ENCODE measurements at places on chromosomes 13 and 19.

DNA sequence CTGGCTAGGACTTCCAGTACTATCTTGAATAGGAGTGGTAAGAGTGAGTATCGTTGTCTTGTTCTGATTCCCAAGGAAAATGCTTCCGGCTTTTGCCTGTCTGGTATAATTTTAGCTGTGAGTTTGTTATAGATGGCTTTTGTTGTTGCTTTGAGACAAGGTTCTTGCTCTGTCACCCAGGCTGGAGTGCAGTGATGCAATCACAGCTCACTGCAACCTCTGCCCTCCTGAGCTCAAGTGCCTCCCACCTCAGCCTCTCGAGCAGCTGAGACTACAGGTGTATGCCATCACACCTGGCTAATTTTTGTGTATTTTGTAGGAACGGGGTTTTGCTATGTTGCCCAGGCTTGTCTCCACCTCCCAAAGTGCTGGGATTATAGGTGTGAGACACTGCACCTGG lies 6.1 kb upstream of the ZNF543 start:
- no peak for DNase-seq

DNA sequence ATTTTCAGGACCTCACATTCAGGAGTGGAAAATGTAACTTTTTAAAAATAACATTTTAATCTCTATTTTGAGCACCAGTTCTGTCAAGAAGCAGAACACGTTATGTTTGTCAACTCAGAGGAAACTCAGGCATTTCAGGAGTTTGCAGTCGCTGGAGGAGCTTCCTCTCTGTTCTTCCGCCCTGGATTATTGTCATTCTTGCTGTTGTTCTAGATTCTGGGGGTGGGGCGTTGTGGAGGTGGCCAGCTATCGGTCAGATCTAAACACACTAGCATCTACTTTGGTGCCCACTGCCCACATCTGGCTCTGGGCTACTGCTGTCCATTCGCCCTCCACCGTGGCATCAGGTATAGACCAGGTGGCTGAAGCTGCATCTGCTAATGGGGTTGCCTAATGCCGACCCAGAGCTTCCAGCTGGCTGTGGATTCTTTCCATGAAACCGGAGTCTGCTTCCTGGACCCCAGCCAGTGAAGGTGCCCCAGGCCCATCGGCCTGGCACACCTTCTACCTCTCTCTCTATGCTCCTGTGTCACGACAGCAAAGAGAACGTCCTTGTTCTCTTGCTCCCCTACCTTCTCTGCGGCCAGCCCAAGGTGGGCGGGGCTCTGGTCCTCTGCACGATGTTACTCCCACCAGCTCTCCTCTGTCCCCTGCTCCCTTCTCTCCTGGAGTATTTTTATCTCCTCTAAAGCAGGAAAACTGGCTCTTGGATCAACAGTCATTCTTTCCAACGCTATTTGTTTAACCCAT lies 36.7 kb upstream of the DGKH start:
- DNase-seq = no peak

GRCh38 chr19:48796298-48797083 lies 14.3 kb downstream of the BCAT2 start:
- no peak for DNase-seq

DNA sequence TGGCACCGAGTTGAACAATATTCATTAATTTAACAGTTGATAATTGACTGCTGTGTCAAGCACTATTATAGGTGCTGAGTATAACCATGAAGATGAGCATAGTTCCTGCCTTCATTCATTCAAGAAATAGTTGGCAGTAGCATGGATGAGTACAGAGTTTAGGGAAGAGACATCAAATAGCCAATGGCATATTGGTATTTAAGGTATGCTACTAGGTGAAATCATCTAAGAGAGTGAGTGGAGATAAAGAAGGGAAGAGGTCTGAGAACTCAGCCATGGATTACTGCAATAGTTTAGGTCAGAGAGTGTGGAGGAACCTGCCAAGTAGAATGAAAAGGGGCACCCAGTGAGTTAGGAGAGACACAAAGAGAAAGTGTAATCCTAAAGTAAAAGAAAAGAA lies 4.9 kb upstream of the HTR2A start:
- DNase-seq = no peak

- no peak for DNase-seq
Measured at GRCh38 chr13:79482281-79482970, 1.5 kb downstream of the NDFIP2 start.

GRCh38 chr19:33674626-33675367 lies 53.0 kb downstream of the CHST8 start:
- no peak for DNase-seq

DNA sequence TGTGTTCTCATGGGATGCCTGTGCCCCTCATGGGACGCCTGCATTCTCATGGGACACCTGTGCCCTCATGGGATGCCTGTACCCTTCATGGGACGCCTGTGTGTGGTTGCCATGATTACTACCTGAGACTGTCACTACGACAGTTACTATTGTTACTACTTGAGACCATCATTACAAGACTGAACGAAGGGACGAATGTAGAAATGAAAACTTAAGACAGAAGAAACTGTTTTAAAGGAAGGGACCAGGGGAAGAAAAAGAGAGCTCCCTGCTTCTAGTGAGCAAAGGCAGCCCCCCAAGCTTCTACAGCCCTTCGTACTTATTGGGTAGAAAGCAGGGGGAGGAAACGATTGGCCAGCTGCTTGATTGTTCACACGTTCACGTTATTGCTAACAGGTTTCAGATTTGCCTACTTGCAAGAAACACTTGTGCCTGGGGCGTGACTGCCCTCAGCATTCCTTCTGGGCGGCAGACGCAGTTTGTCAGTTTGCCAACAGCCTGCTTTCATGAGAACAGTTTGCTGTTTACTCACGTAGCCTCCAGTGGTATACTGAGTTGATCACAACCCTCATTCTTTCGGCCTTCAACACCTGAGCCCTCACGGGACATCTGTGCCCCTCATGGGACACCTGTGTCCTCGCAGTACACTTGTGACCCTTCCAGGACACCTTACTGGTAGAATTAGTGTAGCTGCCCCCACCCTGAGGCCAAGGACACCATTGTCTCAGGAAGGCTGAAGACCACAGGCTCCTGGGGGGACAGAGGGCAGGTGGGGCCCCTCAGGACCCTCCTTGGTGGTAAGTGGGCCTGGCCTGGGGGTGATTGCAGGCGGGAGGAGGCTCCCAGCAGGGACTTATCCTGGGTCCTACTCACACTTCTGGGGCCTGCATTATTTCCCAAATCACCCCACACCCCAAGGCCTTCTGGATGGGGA lies 2.5 kb upstream of the S1PR4 start:
- peak; percentile 40 for DNase-seq

DNA sequence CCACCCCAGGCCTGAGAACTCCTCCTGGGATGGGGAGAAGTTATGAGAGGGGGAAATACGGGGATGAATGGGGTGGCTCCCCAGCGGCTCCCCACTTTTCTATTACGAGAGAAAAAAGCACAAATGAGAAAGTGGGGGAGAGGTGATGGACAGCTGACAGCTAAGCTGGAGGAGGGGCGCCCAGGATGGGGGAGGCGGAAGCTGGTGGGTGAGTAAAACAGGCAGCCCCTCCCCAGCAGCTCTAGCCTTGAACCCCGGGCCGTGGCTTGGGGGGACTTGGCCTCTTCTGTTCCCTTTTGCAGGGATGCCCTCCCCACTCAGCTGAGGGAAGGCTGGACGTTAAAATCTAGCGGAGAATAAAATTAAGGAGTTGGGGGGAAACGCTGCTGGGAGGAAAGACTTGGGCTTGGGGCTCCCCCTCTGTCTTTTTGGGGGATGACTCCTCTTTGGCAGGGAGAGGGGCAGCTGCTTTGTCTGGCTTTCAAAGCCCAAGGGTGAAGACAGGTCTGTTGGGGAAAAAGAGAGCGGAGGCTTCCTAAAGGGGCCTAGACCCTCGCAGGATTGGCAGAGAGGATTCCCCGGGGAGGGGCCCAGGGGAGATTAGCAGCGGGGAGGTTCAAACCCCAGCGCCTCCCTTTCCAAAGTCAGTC lies 1.4 kb upstream of the SAMD1 start:
- DNase-seq = no peak

DNA sequence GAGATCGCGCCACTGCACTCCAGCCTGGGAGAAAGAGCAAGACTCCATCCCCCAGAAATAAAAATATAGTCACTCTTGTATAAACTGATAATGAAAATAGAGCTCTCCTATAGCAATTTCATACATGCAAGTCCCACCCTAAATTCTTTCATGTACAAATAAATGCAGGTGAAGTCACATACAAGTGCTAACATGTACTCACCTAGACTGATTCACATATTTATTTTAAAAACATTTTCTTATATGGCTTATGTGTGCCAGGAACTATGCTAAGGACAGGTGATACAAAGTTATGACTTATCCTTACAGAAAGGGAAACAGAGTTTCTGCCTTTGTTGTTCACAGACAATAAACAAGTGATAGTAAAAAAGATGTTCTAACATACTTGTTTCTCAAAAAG lies 32.0 kb downstream of the USP12 start:
- DNase-seq = no peak

GRCh38 chr13:48505597-48506091 lies 27.2 kb downstream of the RCBTB2 start:
- DNase-seq = peak; percentile 78

DNA sequence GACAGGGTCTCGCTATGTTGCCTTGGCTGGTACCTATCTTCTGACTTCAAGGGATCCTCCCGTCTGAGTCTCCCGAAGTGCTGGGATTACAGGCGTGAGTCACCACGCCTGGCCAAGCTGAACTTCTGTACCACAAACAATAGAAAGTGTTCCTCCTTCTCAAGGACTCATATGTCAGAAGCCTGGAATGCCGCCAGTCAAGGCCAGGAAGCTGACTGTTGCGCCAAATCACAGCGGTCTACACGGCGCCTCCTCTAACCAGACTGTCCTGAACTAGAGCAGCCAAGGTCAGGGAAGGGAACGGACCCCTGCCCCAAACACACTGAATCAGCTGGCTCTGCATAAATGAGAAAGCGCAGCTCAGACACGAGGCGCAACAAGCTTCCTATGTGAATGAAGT lies 14.6 kb downstream of the RAB20 start:
- DNase-seq = no peak

- no peak for DNase-seq
Measured at GRCh38 chr19:13923194-13923987, 14.8 kb downstream of the PODNL1 start.

DNA sequence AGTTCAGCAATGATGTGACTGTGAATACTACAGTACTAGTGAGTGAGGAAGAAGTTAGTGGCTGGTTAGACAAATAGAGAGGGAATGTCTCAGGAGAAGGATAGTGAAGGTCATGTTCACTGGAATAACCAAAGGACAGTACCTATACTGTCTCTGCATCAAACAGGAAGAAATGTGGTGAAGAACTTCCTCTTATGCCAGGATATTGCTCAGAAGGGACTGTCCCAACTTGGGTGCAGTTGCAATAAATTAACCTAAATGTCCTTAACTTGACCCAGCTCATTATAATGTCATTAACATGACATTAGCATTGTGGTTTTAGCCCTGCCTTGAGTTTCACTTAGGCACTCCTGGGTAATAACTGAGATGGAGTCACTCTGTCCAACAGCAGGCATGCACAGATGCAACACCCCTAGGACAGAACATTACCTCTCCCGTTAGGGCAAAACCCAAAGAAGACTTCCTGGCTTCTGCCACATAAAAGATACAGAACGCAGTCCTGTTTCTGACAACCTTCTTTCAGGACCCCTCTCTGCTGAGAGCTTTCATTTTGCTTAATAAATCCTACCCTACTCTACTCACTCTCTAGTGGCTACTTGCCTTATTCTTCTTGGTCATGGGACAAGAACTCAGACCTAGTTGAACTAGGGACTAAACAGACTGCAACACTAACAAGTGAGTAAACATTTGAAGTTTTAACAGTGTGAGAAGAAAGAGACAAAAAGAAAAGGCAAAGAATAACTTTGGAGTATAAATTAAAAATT lies 1591.6 kb upstream of the MIR17HG start:
- no peak for DNase-seq

GRCh38 chr19:21568816-21569493 lies 63.6 kb downstream of the ZNF429 start:
- peak; percentile 65 for DNase-seq

DNA sequence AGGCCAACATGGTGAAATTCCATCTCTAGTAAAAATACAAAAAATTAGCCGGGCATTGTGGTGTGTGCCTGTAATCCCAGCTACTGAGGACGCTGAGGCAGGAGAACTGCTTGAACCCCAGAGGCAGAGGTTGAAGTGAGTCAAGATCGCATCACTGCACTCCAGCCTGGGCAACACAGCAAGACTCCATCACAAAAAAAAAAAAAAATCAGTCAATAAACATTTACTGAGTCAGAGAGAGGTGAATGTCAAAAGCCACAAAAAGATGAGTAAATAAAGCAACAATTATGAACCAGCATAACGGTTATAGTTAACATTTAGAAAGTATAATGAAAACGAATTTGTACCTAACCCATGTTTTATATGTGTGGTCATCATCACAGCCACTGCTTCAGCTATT lies 23.1 kb downstream of the PSPC1 start:
- no peak for DNase-seq

DNA sequence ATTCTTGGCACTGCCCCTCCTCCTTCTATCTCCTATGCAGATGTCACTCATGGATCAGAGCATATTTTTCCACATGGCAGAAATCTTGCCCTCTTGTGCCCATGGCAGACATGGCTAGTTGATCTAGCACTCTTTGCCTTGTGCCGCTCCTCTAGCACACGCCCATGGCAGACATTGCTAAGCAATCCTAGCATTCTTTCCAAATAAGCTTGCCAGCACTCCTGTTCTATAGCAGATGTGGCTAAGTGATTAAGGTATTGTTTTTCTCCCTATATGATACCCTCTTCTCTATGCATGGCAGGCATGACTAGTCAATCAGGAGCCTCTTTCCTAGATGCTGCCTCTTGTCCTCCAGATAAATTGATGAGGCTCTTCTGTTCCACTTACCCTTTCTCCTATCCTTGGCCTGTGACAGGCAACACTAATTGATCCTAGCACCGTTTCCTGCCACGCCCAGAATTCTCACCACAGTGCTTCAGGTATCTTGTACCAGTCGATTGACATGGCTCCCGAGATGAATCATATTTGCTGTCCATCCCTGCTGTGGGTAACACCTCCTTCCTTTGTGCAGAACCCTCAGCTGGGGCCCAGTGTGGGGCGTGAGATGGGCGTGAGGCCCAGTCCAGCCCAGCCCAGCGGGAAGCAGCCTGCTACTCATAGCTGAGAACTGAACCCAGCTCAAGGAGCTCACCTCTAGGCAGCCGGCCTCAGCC lies 26.9 kb downstream of the TMED1 start:
- DNase-seq = no peak

DNA sequence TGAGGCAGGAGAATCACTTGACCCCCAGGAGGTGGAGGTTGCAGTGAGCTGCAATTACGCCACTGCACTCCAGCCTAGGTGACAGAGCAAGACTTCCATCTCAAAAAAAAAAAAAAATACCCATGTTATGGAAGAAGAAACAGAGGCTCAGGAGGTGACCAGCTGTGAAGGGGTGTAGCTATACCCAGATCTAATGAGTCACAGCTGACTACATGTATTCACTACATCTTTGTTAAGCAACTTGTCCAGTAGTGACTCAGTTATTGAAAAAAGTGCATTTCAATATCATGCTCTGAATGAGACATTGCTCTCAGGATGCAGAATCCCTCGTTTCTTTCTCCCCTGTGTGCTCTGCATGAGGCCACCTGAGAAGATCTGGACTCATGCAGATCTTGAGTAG lies 16.1 kb upstream of the SPART start:
- no peak for DNase-seq

GRCh38 chr13:75656425-75656989 lies 20.4 kb downstream of the LMO7 start:
- no peak for DNase-seq

GRCh38 chr13:86906127-86906874 lies 764.9 kb upstream of the SLITRK5 start:
- no peak for DNase-seq

Data from CD8-positive, alpha-beta memory T cell (primary cell).